ENCODE measurements at places on chromosomes 2 and 18. TPM values are rescaled to one million over a fixed set of nuclear protein-coding genes. Genes with fewer than 3 reads are reported as not detected.

GRCh38 chr2:17878281-17879136, at the start of gene KCNS3:
KCNS3 (plus strand) TSS chr2:17878667; CDS start chr2:17931009, 52,342 bp downstream.
- no peak for DNase-seq

The SNTG2 gene
- 5.3 TPM for total RNA-seq

DNA sequence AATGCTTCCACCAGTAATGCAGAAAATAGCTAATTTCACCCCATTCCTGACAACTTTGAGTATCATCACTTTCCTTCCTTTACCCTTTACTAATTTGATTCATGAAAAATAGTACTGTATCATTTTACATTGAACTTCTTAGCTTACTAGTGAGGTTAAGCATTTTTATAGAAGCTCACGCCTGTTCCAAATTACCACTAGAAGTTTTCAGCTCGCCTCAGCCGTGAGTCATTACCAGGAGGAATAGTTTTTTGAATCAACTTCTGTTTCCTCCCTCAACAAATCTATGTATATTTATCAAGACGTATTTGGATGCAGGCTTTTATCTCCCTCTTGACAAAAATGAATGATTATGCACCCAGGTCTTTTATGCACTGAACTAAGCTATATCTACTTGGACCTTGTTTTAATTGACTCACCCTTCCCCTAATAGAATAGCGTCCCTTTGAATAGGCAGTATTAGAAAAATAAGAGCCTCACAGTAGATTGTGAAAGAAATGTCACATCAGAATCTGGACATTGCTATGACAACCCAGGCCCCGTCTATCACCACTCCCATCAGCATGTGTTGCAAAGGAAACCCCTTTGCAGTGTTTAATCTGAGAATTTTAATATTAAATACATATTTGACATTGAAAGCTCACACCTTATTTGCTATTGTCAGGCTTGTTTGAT, 207.4 kb upstream of the NRP2 start:
- no peak for DNase-seq

The SMYD1 gene
- not detected for total RNA-seq

The CYP27C1 gene
- not detected for total RNA-seq

The LINC00305 gene
- not detected for total RNA-seq

GRCh38 chr2:172177996-172178395, 75.3 kb upstream of the DLX2 start:
- no peak for DNase-seq

The PLGLB1 gene
- 1.7 TPM for total RNA-seq

DNA sequence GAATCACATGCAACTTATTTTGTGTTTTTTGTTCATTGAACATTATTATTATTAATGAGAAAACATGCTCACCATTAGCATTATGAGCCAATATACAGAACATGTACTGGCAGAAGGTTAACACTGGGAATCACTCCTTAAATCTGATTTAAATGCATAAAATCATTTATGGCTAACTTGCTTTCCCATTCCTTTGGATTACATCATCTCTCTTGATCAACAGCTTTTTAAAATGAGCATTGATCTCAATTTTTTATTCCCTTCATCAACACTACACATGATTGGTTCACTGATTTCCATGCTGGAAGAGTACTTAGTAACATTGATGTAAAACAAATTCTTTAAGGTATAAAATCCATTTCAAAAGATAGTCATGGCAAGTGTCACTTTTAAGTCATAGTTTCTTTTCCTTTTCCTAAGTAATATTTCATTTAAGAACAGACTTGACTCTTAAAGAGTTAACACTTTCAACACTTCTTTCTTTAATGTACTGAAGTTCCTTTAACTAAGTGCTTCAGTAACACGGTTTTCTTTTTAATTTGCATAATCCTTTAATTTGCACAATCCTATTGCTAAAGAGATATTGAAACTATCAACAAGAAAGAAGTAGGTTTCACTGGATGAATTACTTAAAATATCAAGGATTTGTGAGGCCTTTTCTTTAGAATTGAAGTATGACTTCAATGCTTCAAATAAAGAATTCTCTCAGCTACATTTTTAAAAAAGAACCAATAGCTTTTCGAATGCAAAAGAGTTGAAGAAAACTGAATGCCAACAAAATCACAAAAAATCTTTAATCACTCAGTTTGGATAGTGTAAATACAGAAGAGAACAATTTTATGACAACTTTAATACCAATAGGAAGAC, 24.9 kb upstream of the BUB1 start:
- no peak for DNase-seq

The SGPP2 gene
- total RNA-seq: 0.69 TPM

DNA sequence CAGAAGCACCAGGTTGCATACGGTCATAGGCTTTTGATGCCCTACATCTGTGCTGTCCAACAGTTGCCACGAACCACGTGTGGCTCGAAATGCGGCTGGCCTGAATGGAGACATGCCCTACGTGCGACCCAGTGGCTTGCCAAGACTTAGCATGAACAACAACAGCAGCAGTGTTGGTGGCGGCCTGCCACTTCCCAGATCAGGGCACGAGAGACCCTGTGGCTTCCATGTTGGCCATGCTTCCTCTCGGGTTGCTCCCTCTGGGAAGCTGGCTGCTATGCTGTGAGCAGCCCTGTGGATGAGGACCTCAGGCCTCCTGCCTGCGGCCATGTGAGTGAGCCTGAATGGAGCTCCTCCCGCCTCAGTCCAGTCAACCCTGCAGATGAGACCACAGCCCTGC, 212.3 kb downstream of the HDAC4 start:
- no peak for DNase-seq

DNA sequence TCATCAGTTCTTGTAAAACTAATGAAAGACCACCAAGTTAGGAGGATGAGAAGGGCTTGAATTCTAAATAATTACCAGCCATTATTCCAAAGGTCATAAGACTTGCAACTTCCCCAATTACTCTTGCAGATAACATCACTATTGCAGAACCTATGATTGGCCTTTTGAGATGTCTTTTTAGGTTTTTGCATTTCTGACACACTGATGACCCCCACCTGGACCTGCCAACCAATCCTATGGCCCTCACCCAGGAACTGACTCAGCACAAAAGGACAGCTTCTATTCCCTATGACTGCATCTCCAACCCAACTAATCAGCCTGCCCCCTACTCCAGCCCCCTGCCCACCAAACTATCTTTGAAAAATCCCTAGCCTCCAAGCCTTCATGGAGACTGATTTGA, 111.5 kb upstream of the COPS8 start:
- DNase-seq: no peak

DNA sequence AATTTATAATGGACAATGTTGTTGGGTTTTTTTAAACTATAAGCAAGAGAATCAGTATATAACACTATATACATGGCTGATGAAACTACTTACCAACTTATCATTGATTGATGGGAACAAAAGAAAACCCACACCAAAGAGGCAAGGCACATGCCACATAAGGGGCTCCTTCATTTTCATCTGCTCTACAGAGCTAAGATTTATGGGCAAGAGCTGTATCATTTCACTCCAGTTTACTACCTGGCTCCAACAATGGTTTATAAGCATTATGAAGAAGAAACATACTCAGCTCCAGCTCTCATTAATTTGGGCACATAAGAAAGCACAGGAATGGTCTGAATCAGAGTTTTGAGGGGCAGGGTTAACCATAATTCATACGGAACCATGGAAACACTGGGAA, 283.3 kb downstream of the AGPS start:
- no peak for DNase-seq
